ENCODE measurements at places on chromosomes 12 and 14. TPM values are rescaled to one million over a fixed set of nuclear protein-coding genes. Genes with fewer than 3 reads are reported as not detected.
A peak's percentile ranks its signal among the peaks of the same experiment; 100 is the strongest.

GRCh38 chr14:54174457-54174856 lies 217.8 kb upstream of the BMP4 start:
- no peak for DNase-seq

MSRB3 gene
- 54.1 TPM for polyA plus RNA-seq

KCNH5 gene
- polyA plus RNA-seq = not detected

DNA sequence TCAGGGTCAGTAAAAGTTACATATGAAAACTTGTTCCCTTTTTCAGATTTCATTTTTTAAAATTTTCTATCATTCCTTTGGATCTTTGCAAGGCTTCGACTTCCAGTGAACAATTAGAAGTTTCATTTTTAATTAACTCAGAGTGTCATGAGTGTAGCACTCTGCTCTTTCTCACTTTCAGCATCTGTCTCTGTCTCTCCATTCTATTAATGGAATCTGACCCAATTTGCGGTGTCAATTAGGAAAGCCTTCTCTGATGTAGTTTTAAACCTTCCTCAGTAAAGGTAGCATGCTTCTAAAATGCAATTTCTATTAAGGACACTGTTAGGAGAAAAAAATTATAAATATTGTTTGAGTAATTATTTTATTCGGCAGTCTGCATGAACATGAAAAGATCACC lies 68.3 kb downstream of the SLC38A1 start:
- DNase-seq = no peak

DNA sequence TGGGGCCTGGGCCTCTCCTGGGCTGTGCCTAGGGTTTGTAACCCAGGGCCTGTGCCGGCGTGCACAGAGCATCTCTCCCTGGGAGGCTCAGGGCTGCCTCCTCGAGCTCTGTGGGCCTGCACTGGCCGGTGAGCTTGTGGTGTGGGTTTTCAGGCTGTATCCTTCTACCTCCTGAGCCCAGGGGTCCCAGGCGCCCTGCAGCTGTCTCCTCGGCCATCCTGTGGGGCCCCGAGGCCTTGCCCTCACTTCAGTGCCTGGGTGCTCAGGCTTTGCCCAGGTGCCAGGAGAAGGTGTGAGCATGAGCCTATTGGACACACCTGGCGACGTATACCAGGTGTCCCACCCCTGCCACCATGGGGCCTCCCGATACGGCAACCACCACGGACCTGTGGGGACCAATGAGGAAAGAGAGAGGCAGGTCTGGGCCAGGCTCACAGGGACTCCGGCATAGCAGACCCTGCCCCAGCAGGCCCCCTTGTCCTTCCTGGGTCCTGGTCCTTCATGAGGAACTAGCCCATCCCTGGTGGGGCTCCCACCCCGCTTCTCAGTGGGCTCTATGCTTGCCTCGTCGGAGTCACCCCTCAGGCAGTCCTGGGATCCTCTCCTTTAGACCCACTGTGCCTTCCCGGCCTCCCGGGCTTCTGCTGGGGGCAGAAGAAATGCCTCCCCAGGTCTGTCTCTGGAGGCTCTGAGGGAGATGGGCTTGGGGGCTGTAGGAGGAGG lies 400.2 kb downstream of the TMEM121 start:
- no peak for DNase-seq

DNA sequence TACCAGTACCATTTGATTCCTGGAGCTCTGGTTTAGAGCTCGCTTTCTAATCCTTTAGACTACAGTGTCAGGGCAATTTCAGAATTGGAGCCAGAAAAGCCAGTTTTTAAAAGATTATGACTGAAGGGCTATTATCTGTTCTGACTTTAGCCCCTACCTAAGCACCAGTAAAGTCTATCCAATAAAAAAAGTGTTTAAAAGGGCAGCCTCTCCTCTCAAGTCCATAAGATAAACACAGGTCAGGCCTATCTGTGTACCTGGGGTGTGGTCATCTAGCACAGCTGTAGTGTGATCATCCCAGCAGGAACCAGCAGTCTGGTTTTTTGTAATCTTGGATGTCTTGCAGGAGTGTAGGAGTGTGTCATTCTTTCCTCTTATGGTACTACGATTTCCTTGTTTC lies 6.6 kb downstream of the APPL2 start:
- no peak for DNase-seq

DNA sequence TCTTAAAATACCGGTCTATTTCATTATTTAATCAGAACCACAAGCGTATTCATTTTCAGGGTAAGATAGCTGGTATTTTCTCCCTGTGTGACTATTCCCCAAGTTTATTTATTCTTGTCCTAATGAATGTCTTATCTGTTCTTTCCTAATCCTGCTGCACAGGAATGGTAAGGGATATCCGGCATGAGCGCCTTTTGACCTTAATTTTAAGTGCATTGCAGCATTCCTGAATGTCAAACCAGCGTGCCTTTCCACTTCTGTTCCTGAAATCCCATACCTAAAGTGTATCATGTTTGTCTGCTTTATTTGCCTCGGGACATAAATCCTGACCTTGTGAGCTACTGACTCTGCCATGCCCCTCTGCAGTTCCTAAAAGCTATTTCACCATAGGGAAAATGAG lies 1713.2 kb upstream of the FLRT2 start:
- no peak for DNase-seq

DNA sequence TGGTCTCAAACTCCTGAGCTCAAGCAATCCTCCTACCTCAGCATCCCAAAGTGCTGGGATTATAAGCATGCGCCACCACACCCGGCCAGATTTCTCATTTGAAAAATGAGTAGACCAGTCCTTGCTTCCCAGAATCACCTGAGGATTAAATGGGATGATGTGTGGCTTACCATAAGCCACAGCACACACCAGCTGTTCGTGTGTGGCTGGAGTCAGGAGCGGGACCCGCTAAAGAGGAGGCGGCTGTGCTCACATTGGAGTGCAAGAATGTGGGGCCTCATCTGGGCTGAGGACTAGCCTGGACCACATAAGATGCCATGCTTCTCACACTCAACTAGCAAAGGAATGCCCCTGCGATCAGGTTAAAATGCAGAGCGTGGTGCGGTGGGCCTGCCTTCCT lies 6.7 kb upstream of the ALDH2 start:
- peak; percentile 14 for DNase-seq

DNA sequence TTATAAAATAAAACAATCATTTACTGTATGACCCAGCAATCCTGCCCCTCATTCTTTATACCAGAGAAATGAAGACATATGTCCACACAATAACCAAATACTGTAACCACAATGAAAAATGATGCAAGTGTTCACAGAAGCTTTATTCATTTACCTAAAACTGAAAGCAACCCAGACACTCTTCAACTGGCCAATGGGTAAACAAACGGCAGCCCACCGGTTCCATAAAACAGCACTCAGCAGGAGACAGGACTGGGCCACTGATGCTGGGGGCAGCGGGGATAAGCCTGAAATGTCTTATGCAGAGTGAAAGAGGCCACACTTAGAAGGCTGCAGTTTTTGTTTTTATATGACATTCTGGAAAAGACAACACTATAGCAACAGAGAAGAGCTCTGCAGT lies 15.1 kb downstream of the DDX51 start:
- DNase-seq = no peak

SLC4A8 gene
- polyA plus RNA-seq = 0.07 TPM

PZP gene
- 0.42 TPM for polyA plus RNA-seq

- peak; percentile 49 for DNase-seq
These were observed 51.8 kb downstream of the FOXN3 start for GRCh38 chr14:89365061-89365801.

- no peak for DNase-seq
These were observed 10.7 kb downstream of the TUNAR start for GRCh38 chr14:95887351-95887750.

GRCh38 chr14:82796086-82796485 lies 1262.4 kb upstream of the SEL1L start:
- DNase-seq = no peak

ITGB7 gene
- polyA plus RNA-seq = 0.75 TPM

DNA sequence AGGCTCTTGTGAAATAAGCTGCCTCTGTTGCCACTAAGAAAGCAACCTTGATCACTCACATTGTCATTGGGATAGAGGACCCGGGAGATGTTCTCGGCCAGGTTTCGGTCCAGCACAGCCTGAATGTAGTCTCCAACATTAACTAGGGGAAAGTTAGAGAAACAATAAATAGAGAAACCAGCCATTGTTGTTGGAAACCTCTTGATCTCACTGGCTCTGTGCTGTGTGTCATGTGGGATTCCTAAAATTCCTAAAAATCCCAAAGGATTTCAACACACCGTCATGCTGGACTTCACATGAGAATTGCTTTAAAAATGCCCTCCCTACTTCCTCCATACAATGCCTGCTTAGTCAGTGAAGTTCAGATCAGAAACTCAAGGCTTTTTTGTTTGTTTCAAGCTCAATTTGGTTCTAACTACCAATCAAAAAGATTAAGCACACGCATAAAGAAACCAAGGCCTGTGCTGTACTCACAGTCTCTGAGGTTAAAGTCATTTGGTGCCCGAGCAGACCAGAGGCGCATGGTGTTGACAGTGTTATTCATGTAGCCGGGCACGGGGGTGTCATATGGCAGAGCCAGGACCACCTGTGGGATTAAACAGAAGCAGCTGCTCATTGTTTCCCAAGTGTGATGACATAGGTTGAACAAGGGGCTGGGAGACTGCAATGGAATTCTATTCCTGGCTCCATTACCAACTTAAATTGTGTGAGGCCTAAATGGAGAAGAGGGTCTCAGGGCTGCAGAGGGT lies 23.6 kb downstream of the PYGL start:
- no peak for DNase-seq

DNA sequence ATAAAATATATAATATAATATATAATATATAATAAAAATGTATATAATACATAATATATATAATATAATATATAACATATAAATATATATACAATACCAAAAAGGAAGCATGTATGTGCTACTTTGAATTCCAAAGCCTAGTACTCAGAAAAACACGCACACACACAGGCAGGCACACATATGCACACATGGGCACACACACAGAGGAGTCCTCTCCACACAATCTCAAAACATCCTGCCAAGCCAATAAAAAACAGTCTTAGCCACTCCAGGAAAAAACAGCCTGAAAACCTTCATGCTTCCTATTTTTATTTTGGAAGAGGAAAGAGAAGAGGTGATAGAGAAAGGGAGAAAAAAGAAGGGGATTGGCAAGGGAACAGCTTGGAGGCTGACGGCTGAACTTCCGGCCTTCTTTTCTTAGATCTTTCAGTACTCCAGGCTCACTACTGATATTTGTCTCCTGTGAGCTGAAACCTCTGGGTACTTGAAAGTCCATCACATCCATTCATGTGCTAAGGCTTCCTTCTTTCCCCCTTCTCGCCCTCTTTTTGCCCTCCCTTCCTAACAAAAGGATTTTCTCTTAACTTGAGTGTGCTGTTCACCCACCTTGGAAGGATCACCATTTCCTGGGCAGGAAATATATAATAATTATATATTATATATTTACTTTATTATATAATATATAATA lies 394.2 kb downstream of the NUAK1 start:
- no peak for DNase-seq

DNA sequence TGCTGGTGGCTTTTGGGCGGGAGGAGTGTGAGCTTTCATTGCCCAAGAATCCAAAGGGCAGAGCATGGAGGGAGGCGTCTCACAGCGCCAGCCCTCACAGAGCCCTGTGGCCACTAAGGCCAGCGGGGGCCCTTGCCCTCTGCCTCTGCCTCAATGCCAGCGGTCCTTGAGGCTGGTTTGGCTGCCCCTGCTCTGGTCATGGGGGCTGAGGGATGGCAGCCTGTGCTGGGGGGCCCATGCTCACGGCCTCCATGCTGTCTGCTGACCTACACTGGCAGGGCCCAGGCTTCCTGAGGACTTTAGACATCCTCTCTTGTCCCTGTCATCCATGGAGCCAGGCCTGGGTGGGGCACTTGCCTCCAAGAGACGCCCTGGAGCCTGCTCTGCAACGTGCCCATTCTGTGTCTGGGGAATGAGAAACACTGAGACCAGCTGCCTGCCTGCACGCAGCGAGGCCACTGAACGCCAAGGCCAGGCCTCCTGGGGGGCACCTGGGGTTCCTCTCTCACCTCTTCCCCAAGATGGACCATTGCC lies 143.4 kb downstream of the KIF26A start:
- DNase-seq = peak; percentile 14

GRCh38 chr12:121874071-121874470 lies 14.5 kb upstream of the PSMD9 start:
- DNase-seq = no peak

GRCh38 chr12:106070611-106071010 lies 68.1 kb downstream of the NUAK1 start:
- DNase-seq = peak; percentile 8

CD27 gene
- not detected for polyA plus RNA-seq

IL31 gene
- polyA plus RNA-seq = not detected

DNA sequence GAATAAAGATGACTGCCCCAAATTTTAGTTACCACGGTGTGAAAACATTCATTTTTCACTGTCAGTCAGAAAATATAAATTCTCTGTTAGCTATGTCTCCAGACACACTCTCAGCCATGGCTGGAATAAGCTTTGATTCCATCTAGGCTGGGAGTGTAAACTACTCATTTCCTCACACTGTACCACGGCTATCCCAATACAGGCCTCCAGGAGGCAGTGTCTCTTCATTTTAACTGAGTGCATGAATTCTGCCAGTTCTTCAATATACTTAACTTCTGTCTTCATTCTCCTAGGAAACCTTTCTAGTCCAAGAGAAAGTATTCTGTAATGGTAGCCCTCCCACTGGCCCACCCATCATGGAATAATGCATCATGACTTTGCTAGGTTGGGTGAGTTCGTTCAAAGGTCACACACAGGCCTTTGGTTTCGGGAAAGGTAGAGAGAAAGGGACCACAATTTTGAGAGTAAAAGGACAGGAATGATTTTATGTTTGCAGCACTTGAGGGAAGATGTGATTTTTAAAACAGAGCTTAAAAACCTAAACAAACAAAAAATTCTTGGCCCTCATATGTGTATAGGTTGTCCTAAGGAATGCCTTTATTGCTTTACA lies 381.1 kb downstream of the SEC23A start:
- DNase-seq = peak; percentile 45

DNA sequence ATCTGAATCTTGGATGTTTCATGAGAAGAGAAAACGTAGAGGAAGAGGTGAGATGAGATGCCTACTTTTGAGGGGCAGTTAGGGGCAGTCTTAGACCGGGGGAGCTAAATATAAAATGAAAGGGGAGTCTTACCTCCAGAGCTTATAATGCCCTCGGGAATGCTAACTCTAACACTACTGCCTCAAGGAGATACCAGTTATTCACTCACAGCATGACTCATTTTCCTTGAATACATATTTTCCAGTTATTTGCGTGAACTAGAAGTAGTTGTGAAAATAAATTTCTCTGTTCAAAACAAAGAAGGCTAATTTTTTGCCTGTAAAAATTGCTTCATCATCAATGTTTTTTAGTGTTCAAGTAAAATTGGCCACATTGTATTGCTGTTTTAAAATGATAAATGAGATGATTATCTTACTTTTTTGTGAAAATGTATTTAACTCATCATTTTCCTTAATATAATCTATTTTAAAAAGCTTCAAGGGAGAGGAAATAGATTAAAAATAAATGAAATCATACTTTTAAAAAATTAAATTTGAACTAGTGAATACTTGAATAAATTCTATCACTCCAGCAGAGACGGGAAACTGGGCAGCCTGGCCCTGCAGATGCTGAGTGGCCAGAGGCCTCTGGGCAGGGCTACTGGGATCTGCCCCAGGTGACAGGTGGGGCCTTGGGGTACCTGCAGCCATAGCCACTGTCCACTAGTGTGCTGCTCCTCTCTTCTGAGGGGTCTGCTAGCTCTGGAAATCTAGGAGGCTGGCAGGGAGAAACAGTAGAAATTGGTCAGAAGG lies 339.3 kb downstream of the EGLN3 start:
- no peak for DNase-seq

- DNase-seq = no peak
These were observed 65.6 kb upstream of the OVCH1 start for GRCh38 chr12:29563071-29563470.

MYF6 gene
- polyA plus RNA-seq = not detected

Data from heart left ventricle (tissue), 16 donors.